IMR-90 (cell line): ENCODE measurements at places on chromosomes 1 and 21. TPM values are rescaled to one million over a fixed set of nuclear protein-coding genes. Genes with fewer than 3 reads are reported as not detected.

DNA sequence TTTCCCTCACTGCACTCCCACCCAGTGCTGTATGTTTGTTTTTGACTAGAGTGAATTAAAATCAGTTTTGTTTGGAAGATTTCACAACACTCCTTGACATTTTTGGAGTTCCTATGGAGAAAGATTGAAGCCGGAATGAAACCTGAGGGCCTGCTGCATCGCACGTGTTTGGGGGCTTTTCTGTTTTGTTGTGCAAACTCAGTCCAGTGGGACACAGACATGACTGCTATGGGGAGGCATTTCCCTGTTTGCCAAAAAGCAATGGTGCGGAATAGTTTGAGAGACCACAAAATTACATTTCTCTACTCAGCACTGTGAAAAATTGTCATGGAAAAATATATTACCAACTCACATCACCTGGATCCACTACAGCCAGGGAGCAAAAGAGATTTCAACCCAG lies 43.8 kb upstream of the KCNE2 start:
- H3K4me3 ChIP-seq, result no peak overlapping the region
- no peaks in the 10 kb centered on the region for H3K4me1 ChIP-seq
- H3K27ac ChIP-seq, result no peak overlapping the region
- DNase-seq, result no peak
- H3K27me3 ChIP-seq, result peaks cover 42% of the 10 kb centered on the region

- no peaks in the 10 kb centered on the region for H3K36me3 ChIP-seq
- no peak for DNase-seq
- no peak overlapping the region for H3K27ac ChIP-seq
These were observed 13.2 kb upstream of the BCAR3 start for GRCh38 chr1:93694819-93695218.

Gene LIPI
- total RNA-seq, result not detected in 2 replicates

Gene GRIK1
- not detected in 2 replicates for total RNA-seq

Gene AZIN2
- total RNA-seq, result 2.2 and 4.7 TPM in 2 replicates
